ENCODE measurements at places on chromosomes 5 and 9.

- no peak for DNase-seq
Measured at GRCh38 chr5:154286557-154286956, 96.0 kb downstream of the GALNT10 start.

- no peak for DNase-seq
Measured at GRCh38 chr5:143470120-143470519, 66.6 kb upstream of the NR3C1 start.

DNA sequence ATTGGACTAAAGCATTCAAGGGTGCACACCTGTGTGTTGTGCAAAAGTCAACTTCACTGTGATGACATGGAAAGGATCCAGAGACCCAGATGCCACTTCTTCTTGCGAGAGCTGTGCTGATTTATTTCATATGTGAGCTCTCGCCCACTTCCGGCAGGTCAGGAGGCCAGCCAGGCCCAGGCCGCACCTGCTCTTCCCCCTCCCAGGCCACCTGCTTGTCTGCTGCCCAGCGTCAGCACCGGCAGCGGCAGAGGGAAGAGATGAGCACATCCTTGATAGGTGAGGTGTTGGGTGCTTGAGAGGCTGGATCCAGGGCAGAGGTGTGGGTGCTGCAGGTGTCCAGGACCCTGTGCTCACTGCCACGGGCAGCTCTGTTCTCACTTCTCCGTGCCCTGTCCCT is 242.9 kb downstream of the FANCC start:
- no peak for DNase-seq

GRCh38 chr9:116355153-116355921 is 201.7 kb downstream of the PAPPA start:
- no peak for DNase-seq

GRCh38 chr9:131104016-131104740 is 7.8 kb downstream of the AIF1L start:
- no peak for DNase-seq

DNA sequence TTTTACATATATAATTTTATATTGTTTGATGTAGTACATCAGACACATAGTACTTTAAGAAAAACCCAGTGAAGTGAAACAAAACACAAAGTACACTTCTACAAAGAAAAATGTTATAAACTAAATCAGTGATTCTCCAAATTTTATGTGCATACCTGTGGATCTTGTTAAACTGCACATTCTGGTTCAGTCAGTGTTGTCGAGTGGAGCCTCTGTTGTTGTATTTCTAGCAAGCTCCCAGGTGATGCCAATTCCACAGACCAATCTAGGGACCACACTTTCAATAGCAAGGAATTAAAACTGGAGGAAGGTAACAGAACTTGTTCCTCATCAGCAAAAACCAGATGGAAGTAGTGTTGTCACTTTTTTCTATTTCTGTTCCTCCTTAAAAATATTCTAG is 183.8 kb upstream of the CD180 start:
- no peak for DNase-seq

DNA sequence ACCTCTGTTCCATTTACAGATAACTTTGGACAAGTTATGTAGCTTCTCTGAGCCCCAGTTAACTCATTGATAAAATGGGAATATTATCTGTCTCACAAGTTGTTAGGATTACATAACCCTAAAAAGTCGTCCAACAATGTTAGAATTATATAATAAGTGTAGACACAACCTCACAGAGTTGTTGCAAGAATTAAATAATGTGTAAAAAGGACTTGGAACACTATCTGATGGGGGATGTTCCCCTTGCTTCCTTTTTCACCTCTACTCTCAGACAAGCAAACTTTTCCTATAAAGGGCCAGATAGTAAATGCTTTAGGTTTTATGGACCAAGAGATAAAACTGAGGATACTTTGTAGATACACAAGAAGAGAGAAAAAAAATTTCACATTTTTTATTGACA is 193.5 kb downstream of the GAPVD1 start:
- no peak for DNase-seq

DNA sequence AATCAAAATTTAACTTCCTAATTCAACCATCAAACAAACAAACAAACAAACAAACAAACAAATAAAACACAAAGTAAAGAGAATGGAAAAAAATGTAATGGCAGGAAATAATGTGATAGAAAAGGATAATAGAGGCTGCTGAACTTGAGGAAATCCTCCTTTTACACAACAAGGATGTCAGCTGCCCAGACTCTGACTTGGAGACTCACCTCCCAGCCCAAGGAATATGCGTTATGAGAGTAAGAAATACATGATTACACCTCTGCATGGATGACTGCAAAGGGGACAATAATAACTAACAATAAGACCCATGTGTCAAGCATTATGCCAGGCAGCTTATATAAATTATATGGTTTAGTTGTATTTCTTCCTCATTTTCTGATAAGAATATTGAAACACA is 46.6 kb upstream of the JAK2 start:
- no peak for DNase-seq

- no peak for DNase-seq
Measured at GRCh38 chr9:20496328-20496727, 126.0 kb downstream of the MLLT3 start.

DNA sequence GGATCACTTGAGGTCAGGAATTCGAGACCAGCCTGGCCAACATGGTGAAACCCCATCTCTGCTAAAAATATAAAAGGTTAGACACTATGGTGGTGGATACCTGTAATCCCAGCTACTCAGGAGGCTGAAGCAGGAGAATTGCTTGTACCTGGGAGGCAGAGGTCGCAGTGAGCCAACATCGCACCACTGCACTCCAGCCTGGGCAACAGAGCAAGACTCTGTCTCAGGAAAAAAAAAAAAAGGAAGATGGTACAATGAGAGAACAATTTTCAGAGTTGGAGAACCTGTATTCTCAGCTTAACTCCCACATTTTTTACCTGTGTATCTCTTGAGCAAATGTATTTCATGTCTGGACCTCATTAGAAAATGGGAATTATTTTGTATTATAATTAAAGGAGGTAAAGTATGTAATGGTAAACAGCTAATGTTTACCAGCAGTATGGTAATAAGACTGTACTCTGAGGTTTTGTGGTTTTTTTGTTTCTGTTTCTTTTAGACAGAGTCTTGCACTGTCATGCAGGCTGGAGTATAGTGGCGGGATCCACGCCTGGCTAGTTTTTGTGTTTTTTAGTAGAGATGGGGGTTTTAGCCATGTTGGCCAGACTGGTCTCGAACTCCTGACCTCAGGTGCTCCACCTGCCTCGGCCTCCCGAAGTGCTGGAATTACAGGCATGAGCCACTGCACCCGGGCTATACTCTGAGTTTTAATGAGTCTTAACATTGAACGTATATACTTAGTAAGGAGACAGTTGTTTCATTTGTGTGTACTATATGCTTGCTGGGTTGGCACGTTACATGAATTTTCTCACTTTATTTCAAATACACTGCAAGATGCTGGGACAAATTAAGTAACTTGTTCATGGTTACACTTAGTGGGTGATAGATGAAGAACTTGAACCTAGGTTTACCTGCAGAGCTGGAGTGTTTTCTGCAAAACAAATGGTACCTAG is 16.2 kb downstream of the UHRF2 start:
- DNase-seq: peak; percentile 28

Data from central memory CD4-positive, alpha-beta T cell (primary cell).